ENCODE measurements at places on chromosomes 12 and 14.

- no peak for DNase-seq
These were observed 5.1 kb upstream of the OTUB2 start for GRCh38 chr14:94021001-94021400.

DNA sequence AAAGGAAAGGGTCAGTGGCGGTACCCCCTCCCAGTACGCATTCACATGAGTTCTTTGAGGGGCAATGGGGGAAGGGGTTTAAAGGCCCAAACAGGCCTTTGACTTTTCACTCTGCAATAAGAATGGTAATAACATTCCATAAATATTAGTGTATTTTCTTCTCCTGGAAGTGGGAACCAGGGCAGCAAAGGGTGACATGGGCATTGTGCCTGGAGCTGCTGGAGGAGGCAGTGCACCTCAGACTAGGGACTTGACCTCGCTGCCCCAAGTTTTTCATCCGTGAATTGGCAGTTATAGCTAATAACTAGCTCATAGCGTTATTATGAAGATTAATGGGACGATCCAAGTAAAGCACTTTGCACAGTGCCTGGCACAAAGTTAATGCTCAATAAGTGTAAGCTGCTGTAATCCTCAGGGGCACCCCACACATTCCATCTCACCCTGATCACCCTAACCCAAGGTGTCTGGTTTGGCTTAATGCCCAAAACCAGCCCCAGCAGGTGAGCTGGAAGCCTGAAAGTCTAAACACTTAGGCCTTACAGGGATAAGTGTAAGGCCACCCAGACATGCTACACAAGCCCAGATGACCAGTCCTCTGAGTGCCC lies 2.8 kb upstream of the KCNH3 start:
- DNase-seq: no peak

GRCh38 chr12:41437563-41437962 lies 249.4 kb downstream of the PDZRN4 start:
- DNase-seq: no peak

- no peak for DNase-seq
These were observed 523 bp upstream of the VRTN start for GRCh38 chr14:74347795-74348100.

DNA sequence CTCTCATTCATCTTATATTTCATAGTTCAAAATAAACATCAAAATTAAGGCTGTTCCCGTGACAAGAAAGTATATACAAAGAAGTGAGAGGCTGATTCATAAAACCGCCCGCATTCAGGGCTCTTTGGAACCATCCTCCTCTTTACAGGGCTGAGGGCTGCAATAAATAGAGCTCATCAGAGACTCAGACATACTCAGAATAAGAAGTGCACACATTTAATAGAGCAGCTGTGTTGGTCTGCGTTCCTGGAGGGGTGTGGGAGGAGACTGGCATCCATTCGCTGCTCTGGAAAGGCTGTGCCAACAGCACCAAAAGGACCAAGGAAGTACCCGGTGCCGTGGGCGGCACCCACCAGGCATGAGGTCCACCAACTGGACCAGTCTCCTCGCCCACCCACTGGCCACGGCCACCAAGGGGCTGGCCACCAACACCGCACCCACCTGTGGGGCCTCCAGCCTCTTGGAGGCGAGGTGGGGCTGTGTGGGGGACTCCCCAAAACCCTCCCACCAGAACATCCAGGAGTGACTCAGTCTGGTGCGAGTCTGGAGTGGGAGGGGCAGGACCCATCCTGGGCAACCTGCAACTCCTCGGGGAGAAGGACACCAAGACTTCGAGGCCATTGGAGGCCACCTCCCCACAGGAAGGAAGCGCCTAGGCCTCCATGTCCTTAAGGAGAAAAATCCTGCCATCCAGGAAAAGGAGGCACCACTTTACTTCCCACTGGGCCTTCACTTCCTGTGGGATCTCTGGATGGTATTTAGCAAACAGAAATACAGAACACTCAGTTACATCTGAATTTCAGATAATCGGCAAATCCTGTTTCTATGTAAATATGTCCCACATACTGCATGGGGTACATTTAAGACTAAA lies 32.7 kb downstream of the VCPKMT start:
- no peak for DNase-seq

- DNase-seq: no peak
These were observed 87.8 kb downstream of the KNTC1 start for GRCh38 chr12:122614839-122615238.

DNA sequence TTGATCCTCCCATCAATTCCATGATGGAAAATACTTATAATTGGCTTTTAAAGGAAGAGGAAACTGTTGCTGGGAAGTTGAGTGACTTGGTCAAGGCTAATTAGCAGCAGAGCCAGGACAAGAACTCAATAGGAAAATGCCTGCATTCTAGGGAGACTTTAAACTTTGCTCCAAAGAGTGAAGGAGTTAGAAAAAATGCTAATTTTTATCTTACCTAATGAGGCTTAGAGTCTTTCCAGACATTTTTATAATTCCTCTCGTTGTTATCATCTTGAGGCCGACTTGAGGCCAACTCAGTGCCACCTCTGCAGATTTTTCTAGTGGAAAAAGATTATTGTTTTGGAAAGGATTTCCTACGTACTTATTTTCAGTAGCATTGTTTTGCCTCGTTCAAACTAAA lies 344.6 kb downstream of the ETNK1 start:
- no peak for DNase-seq

GRCh38 chr14:87873741-87874140 lies 119.2 kb downstream of the GALC start:
- no peak for DNase-seq

- DNase-seq: no peak
These were observed 404.3 kb upstream of the NOVA1 start for GRCh38 chr14:27002179-27002578.

GRCh38 chr12:19338405-19338804 lies 100.9 kb upstream of the AEBP2 start:
- no peak for DNase-seq

DNA sequence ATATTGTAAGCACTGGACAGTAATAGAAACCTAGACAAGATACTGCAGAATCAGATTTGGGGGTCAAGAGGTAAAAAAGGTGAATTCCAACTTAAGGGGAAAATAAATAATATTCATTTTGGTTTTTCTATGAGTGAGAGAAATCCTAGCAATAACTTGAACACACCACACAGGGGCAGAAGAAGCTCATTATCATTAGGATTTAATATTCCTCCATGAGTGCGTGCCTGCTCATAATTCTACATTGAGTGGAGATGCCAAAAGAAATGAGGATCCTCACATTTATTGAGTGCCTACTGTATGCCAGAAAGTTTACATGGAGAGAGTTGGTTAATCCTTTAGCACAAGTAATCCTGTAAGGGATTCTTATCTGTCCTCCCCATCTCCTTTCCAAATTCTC lies 40.5 kb upstream of the C14orf132 start:
- DNase-seq: no peak

DNA sequence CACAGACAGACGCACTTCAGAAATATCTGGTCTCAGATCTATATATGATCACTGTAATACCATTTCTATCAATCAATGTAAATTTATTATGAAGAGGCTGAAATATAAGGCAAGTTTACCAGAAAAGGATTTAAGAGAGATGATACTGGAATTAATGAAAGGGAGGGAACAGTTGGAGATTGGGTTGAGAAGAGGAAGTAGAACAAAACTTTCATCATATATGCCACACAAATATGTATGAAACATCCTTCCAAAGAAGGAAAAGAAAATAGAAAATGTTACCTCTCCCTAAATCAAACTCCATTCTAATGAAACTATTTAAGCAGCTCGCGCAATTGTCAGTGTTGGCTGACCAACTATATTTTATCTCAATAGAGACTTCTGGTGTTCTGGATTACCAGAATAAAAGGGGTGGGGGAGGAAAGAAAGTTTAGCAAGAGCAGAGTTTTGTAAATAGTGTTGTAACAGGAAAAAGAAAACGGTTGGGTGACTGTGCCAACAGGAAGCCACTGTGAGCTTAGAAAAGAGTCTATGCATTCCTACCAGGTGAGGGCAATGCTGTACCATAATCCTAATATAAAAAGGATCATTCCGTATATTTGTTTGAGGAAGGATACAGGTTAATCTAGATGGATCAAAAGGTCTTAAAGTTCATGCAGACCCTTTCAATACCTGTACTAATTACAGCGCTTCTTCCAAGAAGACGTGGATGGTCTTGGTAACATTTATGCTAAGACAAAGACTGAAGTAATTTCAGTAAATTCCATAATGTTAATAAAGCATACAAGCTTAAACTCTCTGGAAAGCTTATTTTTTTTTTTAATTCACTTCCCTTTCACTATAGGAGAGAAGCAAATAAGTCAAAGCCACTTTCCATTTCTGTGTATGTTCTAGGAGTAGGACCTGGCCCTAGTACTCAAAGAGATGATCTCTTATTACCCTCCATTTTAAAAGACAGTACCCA lies 14.5 kb upstream of the LLPH start:
- DNase-seq: no peak

DNA sequence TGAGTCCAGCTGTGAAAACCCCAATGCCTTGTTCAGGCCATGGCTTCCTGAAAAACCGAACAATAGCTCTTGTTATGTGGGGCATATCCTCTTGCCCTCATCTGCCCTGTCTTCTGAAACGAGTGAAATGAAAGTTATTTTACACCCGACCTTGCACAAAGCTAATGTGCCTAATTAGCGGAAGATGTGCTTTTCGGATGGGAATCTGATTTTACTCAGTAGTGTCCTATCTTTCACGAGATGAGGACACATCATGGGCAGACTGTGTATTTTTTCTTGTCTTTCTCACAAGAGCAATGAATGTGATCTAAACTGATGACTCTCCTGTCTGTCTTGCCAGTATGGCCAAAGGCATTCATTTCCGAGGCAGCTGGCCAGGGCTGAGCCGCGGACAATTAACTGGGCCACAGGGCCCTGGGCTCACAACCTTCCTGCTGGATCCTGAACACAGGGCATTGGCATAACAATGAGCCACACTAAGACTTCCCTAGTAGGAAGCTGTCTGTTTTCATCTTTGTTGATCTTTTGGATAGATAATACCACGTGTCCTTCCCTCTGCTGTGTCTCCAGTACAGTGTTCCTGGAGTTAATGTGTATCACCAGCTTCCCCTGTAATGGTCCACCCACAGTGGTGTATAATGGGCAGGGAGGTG lies 86.0 kb upstream of the HIF1A start:
- DNase-seq: no peak

- DNase-seq: no peak
These were observed 21.0 kb upstream of the EMP1 start for GRCh38 chr12:13175499-13175898.

GRCh38 chr12:52207895-52208294 lies 16.1 kb upstream of the KRT80 start:
- DNase-seq: no peak

- no peak for DNase-seq
These were observed 303.1 kb downstream of the RAD51B start for GRCh38 chr14:68122651-68123050.

DNA sequence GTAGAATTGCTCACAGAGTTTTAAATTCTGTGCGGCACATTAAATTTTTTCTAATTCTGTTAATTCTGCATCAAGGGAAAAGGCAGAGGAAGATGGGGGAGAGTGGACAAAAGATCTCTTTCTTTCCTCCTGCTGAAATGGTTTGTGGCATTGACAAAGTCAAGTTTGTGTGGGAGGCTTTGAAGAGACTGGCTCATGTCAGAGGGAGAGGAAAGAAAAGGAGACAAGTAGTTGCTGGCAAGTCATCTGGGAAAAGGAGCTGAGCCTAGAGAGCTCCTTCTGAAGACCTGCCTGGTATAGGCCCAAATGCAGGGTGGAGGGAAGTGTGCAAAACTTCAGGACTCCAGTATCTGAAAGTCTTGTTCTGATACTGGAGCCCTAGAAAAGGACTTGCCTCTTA lies 36.3 kb downstream of the TTLL5 start:
- DNase-seq: no peak

DNA sequence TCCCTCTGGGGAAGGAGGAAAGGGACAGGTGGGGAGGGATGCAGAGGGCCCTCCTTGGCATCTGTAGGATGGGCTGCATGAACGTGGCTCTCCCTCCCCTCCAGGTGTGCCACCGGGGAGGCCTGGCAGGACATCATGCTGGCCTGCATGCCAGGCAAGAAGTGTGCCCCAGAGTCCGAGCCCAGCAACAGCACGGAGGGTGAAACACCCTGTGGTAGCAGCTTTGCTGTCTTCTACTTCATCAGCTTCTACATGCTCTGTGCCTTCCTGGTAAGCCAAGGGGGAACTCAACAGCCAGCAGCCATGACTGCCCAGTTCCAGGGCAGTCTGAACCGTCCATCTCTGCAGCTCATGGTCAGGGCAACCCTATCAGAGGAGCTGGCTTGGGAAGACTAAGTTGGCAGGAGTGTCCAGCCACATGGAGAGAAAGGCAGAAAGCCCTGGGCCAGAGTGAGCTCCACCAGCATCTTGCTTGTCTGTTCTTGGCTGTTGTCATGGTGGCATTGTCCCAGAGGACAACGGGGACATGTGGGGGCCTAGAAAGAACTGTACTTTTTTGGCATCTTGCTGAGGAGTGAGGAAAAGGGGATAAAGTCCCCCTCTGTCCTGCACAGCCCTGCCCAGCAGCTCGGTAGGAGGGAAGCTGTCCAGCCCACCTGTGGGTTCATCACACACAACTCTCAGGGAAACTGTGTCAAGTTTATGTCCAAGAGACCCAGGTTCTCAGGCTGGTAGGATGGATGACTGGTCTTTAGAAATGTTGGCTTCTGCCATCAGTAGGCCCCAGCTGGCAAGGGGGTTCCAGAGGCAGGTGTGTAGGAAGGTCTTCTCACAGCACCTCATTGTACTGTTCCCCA lies 129.8 kb upstream of the FKBP4 start:
- no peak for DNase-seq

GRCh38 chr12:17588968-17589367 lies 501.0 kb downstream of the RERGL start:
- no peak for DNase-seq

DNA sequence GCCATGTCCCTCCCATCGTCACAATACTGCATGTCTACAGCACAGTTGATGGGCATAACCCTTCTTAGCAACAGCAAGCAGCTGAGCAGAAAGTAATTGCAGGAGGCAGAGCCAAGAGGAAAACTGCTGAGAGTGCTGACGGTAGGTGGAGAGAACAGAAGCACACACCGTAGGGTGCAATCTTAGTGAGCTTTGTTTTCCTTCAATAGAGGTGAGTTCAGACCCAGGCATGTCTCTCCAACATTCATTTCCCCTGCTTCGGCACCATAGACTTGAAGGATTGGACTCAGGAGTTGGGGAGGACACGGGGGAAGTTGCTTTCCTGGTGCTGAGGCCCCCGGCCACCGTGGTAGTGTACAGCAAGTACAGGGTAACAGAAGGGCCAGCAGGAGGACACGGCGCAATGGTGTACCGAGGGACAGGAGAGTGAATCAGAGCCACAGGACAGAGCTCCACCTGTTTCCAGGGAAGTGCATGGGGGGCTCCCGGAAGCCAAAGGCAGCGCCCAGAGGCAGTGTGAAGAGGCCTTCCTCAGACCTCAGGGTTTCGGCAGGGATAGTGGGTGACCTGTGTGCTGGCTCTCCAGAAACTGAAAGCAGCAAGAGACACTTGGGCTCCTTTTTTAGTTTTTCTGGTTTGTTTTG lies 36.3 kb upstream of the SINHCAF start:
- no peak for DNase-seq

DNA sequence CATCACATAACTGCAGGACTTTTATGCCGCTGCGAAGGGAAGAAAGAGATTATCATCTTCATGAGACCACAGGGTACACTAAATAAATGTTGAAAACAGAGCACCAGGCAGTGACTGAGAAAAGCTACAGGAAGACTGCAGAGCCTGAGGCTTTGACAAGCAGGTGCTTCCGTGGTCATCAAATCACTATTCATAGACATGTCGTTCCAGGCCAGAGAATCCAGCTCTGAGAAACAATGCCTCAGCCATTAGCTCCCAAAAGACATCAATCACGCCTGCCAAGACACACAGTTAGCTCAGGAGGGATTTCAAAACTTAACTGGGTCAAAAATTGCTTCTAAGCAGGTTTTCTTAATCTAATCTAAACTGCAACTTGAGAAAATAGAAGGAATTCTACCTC lies 47.2 kb upstream of the GARIN6 start:
- DNase-seq: no peak
